ENCODE measurements at places on chromosomes 11 and 22.

DNA sequence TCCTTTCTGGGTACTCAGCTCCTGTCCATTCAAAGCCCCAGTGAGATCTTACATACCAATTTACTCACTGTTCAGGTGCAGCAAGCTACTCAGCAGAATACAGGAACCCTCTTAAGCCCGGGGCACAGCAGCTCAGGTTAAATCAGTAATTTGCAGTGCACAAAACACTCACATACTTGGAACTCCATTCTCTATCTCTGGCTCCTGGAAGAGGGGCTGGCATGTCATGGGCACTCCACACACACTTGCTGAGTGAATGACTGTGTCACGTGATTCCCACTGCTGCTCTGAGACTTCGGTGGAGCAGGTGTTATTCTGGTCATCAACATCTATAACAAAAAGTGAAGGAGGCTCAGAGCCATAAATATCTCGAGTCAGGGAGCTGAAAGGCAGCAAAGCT lies 157.3 kb upstream of the BDNF start:
- no peak for DNase-seq

GRCh38 chr11:102166175-102167064 lies 56.2 kb downstream of the YAP1 start:
- DNase-seq: no peak

GRCh38 chr22:20011123-20011992 lies 5.3 kb downstream of the ARVCF start:
- no peak for DNase-seq

DNA sequence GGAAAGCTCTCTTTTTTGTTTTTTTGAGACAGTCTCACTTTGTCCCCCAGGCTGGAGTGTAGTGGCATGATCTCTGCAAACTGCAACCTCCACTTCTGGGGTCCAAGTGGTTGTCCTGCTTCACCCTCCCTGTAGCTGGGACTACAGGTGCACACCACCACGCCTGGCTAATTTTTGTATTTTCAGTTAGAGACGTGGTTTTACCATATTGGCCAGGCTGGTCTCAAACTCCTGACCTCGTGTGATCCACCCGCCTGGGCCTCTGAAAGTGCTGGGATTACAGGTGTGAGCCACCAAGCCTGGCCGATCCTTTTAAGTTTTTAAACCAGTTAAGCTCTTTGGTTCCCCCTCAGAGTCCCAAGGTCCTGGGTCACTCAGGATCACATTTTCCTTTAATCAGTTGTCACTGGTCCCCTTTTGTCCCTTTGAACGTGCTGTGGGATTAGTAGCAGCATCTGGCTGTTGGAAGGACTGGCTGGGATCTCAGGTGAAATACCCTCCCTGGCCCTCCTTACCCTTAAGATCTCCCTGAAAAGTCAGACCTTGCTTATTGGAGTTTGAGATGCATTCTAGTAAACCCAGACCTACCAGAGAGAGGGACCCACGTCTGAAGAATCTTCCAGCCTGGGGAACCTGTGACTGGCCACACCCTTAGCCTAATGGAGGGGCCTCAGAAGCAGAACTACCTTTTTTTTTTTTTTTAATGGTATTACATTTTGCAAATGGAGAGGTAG lies 8.1 kb downstream of the MALAT1 start:
- DNase-seq: no peak

DNA sequence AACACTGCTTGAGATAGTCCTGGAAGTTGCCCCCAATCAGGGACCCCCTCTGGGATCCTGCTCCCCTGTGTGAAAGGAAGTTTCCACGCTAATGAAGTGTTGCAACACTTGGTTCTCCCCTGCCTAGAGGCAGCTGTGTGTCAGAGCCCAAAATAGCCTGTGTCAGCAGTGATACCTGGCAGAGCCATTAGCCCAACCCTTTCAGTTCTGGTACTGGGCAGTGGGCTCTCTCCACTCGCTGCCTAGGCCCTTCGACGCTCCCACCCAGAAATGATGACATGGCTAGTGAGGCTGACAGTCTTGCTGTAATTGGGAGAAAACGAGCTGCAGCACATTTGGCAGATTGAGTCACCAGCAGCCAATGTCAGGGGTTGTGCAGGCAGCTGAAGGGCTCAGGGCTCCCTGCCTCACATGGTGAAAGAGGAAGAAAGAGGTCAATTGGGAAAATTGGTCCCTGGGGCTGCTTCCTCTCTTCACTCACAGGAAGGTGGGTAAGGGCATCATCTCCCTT lies 1.4 kb upstream of the NXF1 start:
- peak; percentile 16 for DNase-seq

DNA sequence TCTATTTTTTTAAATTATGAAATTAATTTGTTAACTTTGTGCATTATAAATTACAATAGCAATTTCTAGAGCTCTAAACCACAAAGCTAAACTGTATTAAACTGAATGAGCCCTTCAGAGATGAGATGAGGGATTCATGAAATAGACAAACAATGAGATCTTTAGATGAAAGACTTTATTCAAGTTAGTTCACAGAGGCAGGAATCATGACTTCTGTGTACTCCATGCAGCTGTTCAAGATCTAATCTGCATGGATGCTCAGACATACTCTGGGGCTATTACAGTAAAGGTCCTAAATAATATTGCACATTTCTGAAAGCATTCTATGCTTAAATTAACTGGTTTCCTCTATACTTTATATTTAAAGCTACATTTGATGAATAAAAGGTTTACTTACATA lies 122.7 kb downstream of the FCHSD2 start:
- DNase-seq: no peak

DNA sequence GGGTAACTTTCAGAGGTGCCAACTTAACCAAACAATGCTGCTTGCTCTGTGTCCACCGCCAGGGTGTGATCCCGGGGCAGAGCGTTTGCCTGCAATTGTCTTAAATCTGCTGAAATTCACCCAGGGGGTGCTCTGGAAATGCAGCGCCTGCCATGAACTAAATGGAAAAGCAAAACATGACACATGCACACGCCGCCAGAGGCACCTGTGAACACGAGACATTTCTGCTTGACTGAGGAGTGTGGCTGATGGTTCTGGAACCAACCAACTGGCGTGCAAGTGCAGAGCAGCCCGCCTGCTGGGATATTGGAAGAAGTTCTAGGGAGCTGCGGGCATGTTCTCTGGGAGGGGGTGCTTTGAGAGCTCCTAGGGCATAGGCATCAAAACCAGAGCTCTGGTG lies 30.4 kb downstream of the DSCAML1 start:
- DNase-seq: no peak

DNA sequence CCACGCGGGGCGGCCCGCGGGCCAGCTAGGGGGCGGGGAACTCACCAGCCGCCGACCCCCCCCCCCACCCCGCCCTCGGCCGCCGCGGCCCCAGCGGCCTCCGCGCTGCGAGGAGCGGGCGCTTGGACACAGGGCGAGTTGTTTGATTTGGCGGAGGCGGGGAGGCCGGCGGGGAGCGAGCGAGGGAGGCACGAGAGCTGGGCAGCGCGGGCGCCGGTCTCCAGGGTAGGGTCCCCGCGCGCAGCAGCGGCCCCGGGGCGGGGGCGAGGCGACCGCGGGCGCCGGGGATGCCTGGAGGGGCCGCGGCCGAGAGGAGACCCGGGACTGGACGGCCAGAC lies 64.4 kb downstream of the NAV2 start:
- DNase-seq: no peak

DNA sequence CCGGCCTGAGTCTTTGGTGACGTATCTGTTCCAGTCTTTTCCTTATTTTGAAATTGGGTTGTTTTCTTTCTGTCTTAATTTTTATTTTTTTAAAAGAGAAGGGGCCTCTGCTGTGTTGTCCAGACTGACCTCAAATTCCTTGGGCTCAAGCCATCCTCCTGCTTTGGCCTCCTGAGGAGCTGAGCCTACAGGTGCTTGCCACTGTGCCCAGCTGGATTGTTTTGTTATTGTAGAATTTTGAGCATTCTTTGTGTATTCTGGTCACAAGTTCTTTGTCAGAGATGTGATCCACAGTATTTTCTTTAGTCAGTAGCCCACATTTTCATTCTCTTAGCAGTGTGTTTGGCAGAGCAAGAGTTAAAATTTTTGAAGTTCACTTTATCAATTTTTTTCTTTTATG lies 100.1 kb downstream of the ATXN10 start:
- no peak for DNase-seq

DNA sequence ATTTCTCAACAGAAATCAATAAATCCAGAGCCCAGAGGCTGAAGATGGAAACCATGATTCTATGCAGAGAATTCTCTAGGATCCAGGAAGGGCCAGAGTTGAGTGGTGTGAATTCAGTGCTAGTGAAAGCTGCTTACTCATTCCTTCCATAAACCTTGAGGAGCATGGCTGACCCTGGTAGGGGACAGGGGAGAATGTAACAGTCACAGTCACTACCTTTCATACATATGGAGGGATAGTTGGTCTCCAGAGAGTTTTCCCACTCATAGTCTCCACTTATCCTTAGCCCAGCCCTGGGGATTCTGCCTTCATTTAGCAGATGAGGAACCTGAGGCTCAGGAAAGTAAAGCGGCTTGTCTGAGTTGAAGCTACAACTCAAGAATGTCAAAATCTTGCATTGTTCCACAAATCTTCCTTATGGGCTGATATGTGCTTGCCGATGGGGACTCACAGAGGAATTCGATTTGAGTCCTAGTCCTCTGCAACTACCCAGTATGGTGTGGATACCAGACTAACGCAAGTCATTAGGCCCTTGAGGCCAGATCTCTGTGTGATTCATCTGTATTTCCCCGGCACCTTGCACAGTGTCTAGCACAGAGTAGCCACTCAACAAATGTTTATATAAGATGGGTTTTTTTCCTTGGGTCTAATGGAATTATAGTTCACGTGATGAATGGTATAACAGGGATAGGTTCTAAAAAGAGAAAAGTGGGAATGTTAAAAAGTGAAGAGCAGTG lies 3.7 kb upstream of the ANAPC15 start:
- no peak for DNase-seq
